Caudate nucleus (tissue), 63 donors: ENCODE measurements at places on chromosomes 2 and 18.

DNA sequence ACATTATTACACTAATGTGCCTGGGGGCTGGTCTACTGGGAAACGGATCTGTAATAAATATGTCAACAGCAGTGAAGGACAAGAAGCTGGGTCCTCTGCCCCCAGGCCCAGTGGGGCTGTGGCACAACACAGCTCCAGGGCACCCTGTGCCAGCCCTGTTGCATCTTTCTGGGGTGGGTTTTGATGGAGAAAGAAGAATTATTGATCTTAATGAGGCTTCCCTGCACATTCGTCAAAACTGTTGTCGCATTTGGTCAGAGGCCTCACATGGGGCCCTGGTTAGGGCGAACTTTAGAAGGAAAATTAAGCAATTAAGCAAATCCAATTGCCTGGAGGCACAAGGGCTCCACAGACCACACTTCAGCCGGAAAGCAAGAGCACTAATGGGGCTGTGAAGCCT is 30.0 kb upstream of the TWIST2 start:
- no peak for DNase-seq

DNA sequence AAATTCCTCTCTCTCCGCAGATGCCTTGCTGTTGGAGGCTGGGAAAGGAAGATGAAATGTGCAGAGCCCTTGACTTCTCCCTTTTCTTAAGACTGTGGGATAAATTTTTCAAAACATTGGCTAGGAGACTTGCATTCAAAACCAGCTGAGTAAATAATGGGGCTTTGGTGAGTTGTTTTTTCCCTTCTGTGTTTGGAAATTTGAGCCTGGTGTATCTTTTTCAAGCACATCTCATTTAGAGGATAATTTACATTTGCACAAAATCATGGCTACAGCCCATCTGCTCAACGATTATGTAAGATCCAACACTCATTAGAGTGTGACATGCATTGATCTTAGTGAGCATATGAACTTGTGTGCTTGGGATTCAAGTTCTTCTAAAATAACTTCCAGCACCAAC is 112.1 kb upstream of the ATP8B1 start:
- no peak for DNase-seq

GRCh38 chr2:28350791-28351285 is 41.8 kb upstream of the FOSL2 start:
- no peak for DNase-seq

GRCh38 chr2:105578166-105578565 is 166.5 kb upstream of the NCK2 start:
- no peak for DNase-seq

- no peak for DNase-seq
These were observed 11.8 kb downstream of the TTLL4 start for GRCh38 chr2:218722419-218722818.

- no peak for DNase-seq
These were observed at the start of gene CAPG for GRCh38 chr2:85409845-85410583. TSS of gene CAPG (minus strand) at chr2:85410366. CDS start at chr2:85402145, 8,221 bp downstream.

GRCh38 chr2:223513771-223514455 is 88.2 kb downstream of the SCG2 start:
- DNase-seq, result no peak

- DNase-seq, result no peak
These were observed 97.6 kb downstream of the SPTBN1 start for GRCh38 chr2:54553775-54554174.

DNA sequence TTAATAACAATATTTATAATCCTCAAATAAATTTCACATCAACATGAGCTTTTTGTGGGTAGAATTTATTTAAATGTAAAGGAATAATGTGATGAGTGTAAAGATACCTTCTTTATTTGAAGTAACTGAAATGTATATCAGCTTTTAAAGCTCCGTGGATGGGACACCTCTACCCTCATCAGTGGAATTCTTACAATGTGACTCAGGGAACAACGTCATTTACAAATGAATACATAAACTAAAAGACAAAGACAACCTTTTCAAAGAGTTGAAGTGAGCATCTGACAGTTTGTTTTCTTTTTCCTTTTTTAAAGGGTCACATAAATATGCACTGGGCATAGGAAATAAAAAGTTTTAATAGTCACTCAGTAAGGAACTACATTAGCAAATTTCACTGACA is 1127.0 kb upstream of the CRIM1 start:
- no peak for DNase-seq

DNA sequence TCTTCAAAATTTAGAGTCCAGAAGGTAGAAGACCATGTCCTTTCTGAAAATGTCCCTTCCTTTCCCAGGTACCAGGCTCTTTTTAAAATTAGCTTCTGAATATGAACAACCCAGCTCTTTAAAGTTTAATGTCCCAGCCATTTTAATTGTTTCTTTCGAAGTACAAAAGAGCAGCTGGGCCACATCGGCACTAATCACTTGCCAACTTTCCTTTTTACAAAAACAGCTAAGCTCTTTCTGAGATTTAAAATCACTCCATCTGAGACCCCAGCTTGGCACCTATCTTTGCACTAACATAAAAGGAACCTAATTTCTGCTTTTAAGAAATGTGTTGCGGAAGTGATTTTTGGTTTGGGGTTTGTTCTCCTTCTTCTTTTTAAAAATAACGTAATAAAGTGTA is 2.6 kb downstream of the BOD1L2 start:
- DNase-seq, result no peak
